ENCODE measurements at places on chromosomes 3 and 15. TPM values are rescaled to one million over a fixed set of nuclear protein-coding genes. Genes with fewer than 3 reads are reported as not detected.
A peak's percentile ranks its signal among the peaks of the same experiment; 100 is the strongest.

DNA sequence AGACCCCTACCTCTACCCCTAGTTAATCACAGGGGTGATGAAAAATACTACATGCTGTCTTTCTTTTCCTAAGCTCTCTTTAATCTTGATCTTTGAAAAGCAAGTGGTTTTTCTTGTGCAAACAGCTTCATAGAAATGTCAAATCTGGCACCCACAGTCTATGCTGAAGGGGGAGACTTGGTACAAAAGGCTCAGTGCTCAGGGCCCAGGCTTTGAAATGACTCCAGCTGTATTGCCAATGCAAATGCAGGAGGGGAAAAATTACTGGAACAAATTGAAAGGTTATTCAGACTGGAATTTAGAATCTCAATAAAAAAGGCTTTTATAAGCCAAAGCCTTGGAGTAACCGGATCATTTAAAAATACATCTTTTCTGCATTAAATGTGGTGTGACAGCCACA is 223.9 kb downstream of the LRTM1 start:
- no peak for DNase-seq

GRCh38 chr3:196047391-196048030 is 34.4 kb downstream of the TFRC start:
- DNase-seq: no peak

DNA sequence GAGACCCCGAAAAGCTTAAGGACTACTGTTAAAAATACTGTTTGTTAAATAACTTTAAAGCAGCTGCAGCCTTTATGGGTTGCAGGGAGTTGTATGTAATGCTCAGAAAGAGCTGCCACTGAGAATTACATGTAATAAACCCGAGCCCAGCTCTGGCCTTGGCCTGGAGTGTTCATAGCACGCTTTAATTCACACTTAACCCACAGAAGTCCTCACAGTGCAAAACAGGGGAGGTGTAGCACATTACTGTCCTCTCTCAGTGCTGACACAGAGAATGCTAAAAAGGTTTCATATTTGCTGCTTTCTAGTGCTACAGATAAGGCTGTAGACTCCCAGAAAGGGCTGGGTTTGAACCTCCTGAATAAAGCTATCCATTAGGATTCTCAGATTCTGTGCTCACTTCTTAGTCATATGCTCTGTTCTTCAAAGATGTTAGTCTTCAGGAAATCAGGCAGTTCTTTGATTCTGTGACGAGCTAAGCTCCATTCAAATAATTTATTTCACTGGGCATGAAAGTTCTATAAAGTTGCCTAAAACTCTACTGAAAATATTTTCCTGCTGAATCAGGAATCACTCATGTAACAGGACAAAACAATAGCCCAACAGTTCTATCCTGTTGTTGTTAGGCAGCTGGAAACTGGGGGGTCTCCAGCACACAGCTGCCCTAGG is 108.0 kb downstream of the SENP2 start:
- no peak for DNase-seq

SLC9C1 gene
- not detected for total RNA-seq

GRCh38 chr3:31980530-31981205 is 394 bp downstream of the OSBPL10 start:
- peak; percentile 62 for DNase-seq

DNA sequence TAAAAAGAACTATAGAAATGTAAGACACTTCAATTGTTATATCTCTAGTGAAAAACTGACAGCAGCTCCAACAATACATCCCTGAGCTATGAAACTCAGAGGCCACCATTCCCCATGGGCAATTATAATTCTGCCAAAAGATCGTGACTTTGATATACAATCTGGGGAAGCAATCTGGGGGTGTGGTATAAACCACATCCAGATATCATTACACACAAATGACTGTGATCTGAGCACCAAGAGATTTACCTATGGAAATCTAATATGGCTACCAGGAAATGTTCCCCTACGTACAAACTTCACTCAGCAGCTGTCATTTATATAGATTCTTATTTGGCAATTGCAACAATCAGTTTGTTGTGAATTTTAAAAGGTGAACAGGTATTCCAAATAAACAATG is 110.3 kb downstream of the FRMD5 start:
- no peak for DNase-seq

Measured in activated naive CD8-positive, alpha-beta T cell treated with anti-CD3 and anti-CD28 coated beads, Interleukin-2, amount 10 ng/mL, durations not matched to agents 7 days and 5 days (primary cell).